ENCODE measurements at places on chromosomes 5 and 9.

GRCh38 chr9:71647094-71647591 lies 121.2 kb downstream of the CEMIP2 start:
- DNase-seq = peak; percentile 62

GRCh38 chr9:127524373-127524772 lies 73.1 kb downstream of the LRSAM1 start:
- no peak for DNase-seq

- no peak for DNase-seq
Observed at GRCh38 chr5:122753500-122753899, 21.4 kb upstream of the SNX2 start.

DNA sequence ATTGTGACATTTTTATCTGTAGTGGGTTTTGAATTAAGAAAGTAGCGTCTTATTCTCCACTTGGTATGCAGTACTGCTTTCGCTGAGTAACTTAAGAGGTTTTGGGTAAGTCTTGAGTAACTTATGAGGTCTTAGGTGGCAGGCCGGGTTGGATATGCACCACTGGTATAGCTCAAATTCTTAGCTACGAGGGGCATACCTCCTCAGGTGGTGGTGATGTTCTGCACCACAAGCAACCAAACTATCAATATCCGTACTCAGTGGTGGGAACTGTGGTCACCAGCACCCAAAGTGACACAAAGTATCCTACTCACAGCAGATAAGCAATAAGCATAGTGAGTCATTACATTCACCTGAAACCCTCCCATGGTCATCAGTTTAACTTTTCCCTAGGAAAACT lies 13.7 kb downstream of the SMC2 start:
- no peak for DNase-seq

GRCh38 chr9:132857616-132858342 lies 20.3 kb downstream of the AK8 start:
- no peak for DNase-seq

- DNase-seq = no peak
Observed at GRCh38 chr5:54874337-54875021, 110.9 kb downstream of the ESM1 start.

DNA sequence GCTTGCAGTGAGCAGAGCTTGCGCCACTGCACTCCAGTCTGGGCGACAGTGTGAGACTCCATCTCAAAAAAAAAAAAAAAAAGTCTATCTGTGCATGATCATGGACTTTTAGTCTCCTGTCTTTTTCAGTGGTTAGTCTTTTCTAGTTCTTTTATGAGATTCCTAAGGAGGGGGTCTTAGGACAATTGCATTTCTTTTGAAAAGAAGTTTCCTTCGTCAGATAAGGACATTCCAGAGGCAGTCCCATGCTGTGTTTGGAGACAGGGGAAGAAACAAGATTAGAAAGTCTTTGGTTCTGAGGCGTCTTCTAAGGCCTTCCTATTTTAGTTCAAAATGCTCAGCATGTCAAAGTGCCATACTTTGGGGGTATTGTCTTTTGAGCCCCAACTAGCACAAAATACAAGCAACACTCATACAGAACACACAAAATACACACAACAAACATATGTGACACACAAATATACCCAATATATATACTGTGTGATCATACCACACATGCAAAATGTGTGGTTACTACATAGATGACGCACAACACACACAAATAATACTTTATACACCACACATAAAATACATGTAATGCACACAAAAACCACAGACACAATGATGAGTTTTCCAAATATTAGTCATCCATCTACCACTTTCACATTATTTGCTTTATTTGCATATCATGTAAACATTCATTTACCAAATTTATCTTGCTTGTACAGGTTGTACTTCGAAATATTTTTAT lies 394.5 kb downstream of the SPATA31D1 start:
- no peak for DNase-seq

DNA sequence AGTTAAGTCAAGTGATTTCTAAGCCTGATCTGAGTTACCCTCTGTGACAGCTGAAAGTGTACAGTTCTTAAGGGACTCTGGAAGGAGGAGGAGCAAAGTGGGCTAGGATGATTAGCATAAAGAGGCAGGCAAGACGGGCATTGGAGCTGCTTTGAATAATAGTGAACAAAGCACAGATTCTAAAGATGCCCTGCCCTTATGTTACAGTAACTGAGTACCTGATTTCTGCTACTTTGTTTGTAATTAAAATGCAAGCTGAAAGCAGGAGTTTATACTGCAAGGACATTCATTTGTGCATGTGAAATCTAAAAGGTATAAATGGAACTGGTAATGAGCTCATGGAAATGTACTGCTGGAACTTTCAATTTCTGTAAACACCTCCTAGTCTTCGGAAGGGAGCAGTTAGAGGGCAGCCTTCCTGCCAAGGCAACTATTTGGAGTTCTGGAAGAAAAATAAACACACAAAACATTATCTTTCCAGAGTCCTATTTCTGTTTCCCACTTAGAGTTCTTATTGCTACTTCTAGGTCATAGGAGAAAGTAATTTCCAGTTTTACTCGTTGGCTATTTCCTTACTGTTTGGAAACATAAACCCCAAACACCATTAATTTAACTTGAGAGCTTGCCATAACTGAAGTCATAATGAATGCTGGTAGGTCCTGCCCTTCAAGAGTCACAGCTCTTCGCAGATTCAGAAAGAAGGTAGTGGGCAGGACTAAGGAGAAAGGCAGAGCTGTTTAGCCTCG lies at the start of gene RANBP3L:
Gene RANBP3L, minus strand, starts transcription at position 45 of the 746 bp plus-strand sequence. CDS start 486 bp downstream, outside the sequence.
- no peak for DNase-seq

- DNase-seq = no peak
Observed at GRCh38 chr5:126220725-126221124, 202.5 kb upstream of the GRAMD2B start.

- no peak for DNase-seq
Observed at GRCh38 chr9:134211811-134212485, 47.6 kb upstream of the RNU6ATAC start.

DNA sequence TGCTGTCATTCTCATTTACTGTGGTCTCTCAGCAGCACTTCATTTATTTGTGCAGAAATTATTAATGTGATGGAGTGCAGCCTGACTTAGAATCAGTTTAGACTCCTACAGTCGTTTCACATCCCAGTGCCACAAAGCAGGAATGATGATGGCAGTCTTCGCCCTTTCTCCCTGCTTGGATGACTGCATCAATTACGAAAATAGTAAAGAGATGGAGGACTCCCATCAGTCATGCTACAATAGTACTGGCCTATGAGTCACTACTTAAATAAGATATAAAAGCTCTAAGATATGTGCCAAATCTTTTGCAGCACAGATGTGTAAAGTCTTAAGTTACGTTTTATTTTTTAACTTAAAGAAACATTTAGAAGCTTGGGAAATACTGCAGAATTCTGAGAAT lies 263.9 kb downstream of the CHSY3 start:
- no peak for DNase-seq

GRCh38 chr5:65305913-65306312 lies 175.8 kb downstream of the ADAMTS6 start:
- DNase-seq = no peak

DNA sequence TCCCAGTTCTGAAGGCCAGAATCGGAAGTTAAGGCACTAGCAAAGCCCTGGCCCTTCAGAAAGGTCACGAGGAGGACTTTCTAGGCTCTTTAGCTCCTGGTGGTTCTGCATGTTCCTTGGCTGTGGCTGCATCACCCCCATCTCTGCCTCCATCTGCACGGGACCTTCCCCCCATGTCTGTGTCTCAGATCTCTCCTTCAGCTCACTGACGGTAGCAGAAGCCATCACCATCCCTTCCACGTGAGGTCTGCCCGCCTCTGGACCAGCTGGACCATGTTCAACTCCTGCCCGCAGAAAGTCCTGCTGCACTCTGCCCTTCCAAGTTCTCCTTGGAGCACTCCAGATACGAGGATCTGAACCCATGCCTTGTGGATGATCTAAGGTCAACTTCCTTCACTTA lies 242.9 kb upstream of the IRX1 start:
- DNase-seq = no peak

- no peak for DNase-seq
Observed at GRCh38 chr9:16824545-16825330, 45.7 kb downstream of the BNC2 start.

GRCh38 chr5:159819591-159820411 lies 96.5 kb upstream of the ADRA1B start:
- DNase-seq = no peak
